Stimulated activated CD8-positive, alpha-beta memory T cell treated with anti-CD3 and anti-CD28 coated beads, Interleukin-4, amount 100 ng/mL, for 4 hours (primary cell): ENCODE measurements at places on chromosomes 5 and 9.

DNA sequence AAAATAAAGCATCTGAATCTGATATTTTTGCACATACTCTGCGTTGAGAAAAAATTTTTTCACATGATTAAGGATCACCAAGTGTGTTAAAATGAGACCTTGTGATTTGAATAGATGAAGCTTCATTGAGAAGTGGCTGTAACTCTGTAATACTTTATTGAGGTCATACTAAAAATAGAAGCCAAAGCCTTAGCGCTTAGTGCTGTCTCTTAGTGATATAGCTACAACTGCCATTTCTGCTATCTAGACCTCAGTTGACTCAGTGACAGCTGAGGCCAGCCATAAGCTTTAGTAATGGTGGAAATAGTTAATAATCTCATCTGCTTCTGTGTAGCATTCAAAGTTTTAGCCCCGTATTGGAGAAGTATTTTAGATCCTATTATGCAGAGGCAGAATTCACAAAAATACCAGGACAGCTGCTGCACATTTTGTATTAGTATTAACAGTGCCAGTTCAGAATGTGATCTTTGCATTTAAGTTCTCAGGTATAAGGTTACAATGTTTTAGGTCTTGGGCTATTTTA lies 107.4 kb upstream of the SGCD start:
- DNase-seq, result no peak

DNA sequence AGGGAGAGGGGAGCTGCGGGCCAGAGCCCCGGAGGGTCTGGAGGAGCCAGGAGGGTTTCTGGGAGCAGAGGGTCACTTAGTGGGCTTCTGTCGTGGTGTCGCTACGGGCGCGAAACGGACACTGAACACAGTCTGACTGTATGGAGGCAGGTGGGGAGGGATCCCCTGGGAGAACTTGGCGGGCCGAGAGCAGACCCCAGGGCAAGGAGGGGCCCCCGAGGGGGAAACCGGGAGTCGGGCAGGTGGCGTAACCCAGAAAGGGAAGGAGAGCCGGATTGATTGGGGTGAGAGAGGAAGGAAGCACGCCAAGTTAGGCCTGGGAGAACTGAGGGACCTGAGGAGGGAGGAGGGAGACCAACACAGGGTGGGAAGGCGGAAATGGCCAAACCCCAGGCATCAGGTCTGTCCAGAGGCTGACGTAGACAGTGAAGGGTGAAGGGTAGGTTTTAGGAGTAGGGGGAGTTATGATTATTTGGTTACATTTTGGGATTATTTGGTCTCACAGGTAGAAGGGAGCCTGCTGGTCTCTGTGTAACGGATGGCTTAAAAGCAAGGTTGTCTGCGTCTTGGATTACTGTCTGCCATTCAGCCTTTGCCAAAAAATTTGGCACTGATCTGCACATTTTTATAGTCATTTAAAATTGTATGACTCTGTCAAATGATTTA lies 3.3 kb upstream of the MSMP start:
- DNase-seq, result no peak

DNA sequence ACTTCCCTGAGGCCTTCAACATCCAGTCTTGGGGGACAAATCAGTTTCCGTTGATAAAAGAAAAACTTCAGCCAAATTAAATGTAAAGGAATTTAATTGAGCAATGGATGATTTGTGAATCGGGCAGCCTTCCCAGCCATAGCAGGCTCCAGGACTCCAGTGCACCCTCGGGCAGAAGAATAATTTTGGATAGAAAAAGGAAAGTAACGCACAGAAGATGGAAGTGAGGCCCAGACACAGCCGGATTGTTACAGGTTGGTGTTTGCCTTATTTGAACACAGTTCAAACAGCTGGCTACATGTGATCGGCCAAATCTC lies 19.1 kb downstream of the MRPL36 start:
- DNase-seq, result no peak

DNA sequence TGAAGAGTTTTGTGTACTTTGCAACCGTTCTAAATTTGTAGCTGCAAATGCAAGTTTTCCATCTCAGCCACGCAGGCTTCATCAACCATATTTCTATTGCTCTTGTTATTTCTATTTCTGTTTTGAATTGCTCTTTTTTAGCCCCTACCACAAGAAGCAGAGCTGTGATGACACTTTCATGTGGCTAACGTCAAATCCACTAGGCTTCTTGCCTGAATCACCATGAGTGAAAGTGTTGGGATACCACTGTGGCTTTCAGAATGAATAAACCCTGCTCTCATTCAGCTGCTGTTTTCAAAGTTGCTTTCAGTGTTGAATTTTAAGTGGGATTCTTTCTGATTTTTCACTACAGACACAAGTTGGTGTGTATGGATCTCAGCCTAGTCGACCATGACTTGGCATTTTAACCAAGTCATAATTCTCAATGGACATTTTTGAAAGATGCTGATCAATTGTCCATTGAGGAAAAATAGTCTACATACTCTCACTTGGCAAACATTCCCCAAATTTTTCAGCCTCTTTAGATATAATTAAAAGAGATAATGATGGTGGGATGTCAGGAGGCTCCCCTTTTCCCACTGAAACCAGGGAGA lies 41.0 kb upstream of the MTAP start:
- DNase-seq, result no peak

DNA sequence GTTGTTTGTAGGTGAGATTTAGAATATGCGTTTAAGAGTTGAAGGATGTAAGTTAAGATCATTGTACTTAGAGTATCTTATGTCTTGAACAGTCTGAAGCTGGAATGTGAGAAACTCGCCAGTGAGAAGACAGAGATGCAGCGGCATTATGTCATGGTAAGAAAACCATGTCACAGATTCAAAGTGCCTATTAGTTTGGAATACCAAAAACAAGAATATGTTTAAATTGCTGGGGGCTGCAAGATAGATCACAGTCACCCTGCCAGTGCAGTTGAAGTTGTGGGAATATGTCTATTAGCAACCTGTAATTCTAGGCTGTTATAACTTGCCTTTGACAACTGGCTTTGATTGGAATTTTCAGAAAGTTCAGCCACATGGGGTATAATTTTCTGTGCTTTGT lies 3.0 kb downstream of the TLE4 start:
- no peak for DNase-seq

- no peak for DNase-seq
Measured at GRCh38 chr9:132168347-132168746, 6.5 kb downstream of the NTNG2 start.

DNA sequence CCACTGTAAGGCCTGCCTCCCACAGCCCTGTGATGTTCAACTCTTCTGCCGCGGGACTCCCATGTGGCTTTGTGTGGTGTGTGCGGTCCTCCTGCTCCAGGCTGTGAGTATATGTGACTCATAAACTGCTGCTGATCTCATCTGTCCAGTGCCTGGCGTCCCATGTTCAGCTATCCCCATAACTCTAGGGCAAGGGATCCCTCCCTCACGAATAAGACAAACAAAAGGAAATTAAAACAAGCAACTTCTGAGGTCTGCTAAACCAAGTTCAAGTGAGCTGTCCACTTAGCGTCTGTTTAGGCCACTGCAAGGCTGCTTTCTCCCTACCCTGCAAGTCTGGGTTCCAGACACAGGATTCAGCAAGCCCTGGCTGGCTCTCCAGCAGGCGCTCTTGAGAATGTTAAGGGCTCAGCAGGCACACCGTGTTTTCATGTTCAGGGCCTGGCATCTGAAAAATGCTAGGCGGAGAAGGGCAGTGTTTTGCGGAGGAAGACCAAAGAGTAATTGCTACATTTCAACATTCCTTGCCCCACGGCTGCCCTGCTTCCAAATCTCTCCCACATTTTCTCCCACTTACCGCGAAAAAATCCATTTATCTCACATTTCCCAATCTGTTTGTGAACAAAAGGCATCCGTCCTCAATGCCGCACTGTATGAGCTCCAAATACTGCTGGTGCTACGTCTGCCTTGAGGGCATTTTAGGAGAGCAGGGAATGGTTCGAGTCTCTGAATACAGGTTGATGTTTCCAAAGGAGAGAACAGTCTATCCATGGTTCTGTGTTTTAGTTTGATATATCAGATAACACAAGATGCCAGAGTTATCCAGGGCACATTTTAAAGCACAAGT lies 280.2 kb downstream of the SEMA5A start:
- no peak for DNase-seq

GRCh38 chr9:97501177-97501971 lies at the start of gene TMOD1:
TSS of gene TMOD1 (plus strand) at chr9:97501666. CDS start at chr9:97524189, 22,523 bp downstream.
- no peak for DNase-seq

DNA sequence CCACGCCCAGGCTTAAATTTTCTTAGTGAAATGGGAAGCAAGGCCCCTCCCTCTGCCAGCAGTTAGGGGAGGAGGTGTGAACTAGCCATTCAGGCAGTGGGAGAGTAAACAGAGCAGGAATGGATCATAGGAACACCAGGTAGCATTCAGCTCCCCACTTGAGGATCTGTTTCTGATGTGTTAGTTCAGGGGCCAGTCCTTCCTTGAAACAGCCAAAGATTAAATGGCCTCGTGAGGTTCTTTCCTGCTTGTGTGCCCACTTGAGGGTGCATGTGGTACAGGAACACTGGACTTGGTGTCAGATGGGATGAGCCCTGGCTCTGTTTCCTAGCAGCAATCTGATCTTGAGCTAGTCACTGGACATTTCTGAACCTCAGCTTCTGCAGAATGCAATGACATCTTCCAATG lies 21.2 kb downstream of the FAXDC2 start:
- DNase-seq, result no peak

- no peak for DNase-seq
Measured at GRCh38 chr9:89312222-89312571, 1.2 kb downstream of the CKS2 start.

GRCh38 chr5:149156435-149157083 lies 15.3 kb downstream of the ABLIM3 start:
- no peak for DNase-seq

GRCh38 chr9:107548298-107549142 lies 59.0 kb upstream of the KLF4 start:
- no peak for DNase-seq

- no peak for DNase-seq
Measured at GRCh38 chr5:131068893-131069643, 96.0 kb downstream of the HINT1 start.

- no peak for DNase-seq
Measured at GRCh38 chr9:133107961-133108793, 12.9 kb downstream of the RALGDS start.

GRCh38 chr5:137693307-137693950 lies 42.5 kb downstream of the KLHL3 start:
- DNase-seq, result no peak

GRCh38 chr5:99814321-99815063 lies 720.7 kb upstream of the FAM174A start:
- DNase-seq, result no peak

- DNase-seq, result no peak
Measured at GRCh38 chr9:128892221-128892921, 10.4 kb downstream of the LRRC8A start.

DNA sequence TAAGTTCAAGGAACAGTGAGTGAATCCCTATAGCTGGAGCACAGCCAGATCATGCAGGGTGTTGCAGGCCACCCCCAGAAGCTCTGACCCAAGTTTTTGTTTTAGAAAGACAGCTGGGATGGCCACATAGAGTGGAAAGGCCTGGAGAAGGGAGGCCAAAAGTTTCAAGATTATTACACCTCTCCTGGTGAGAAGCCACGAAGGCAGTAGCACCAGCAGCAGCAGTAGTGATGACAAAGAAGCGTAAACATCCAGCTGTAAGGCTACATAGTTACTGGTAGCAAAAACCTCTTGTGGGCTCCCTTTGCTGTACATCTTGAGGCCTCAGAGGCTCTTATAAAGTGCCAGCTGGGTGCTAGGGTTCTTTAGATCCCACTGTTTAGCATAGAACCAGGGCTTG lies 11.8 kb downstream of the ADAMTSL1 start:
- DNase-seq, result no peak

- no peak for DNase-seq
Measured at GRCh38 chr9:95116808-95117204, 200.7 kb downstream of the FANCC start.
